ENCODE measurements at places on chromosomes 1 and 21. TPM values are rescaled to one million over a fixed set of nuclear protein-coding genes. Genes with fewer than 3 reads are reported as not detected.

NPPB gene
- total RNA-seq, result not detected

FGR gene
- 0.49 TPM for total RNA-seq

HP1BP3 gene
- 157 TPM for total RNA-seq

INSRR gene
- not detected for total RNA-seq

S100A9 gene
- total RNA-seq, result 1.2 TPM

C8B gene
- not detected for total RNA-seq

RGS21 gene
- total RNA-seq, result not detected

OR2L13 gene
- total RNA-seq, result not detected

ATG4C gene
- total RNA-seq, result 6.0 TPM

MTARC2 gene
- total RNA-seq, result 14.7 TPM

PADI4 gene
- not detected for total RNA-seq

CFHR5 gene
- not detected for total RNA-seq

C1orf53 gene
- total RNA-seq, result 0.49 TPM

MYCL gene
- total RNA-seq, result 0.16 TPM

RXFP4 gene
- total RNA-seq, result 0.06 TPM

RBM11 gene
- not detected for total RNA-seq

LENEP gene
- total RNA-seq, result not detected

APOBEC4 gene
- not detected for total RNA-seq

CLEC20A gene
- not detected for total RNA-seq

RO60 gene
- total RNA-seq, result 129 TPM

RNU1-2 gene
- 6,751 TPM for total RNA-seq

GCSAML gene
- under 0.01 TPM for total RNA-seq

TSNAX gene
- total RNA-seq, result 31.3 TPM

IGFN1 gene
- total RNA-seq, result not detected

FAM163A gene
- total RNA-seq, result not detected

GBP7 gene
- total RNA-seq, result not detected

CSMD2 gene
- total RNA-seq, result 0.19 TPM

CD48 gene
- not detected for total RNA-seq

CAMK2N1 gene
- total RNA-seq, result 5.2 TPM

SPATA46 gene
- not detected for total RNA-seq

CLDN17 gene
- total RNA-seq, result not detected

LCE1C gene
- not detected for total RNA-seq

SH2D2A gene
- total RNA-seq, result not detected

PTPRC gene
- not detected for total RNA-seq

S100A7A gene
- total RNA-seq, result not detected

REN gene
- under 0.01 TPM for total RNA-seq

APCS gene
- total RNA-seq, result not detected

IL6R gene
- 10.7 TPM for total RNA-seq

LCE2A gene
- not detected for total RNA-seq

C8A gene
- total RNA-seq, result not detected

UBL4B gene
- not detected for total RNA-seq

TMIGD3 gene
- total RNA-seq, result not detected

XCL2 gene
- total RNA-seq, result not detected

SPRR4 gene
- total RNA-seq, result not detected

THEM4 gene
- total RNA-seq, result 5.5 TPM

ALPL gene
- 0.32 TPM for total RNA-seq

SPRR2E gene
- total RNA-seq, result not detected

ZMYND12 gene
- 0.32 TPM for total RNA-seq

Data from bladder microvascular endothelial cell (primary cell).